ENCODE measurements at places on chromosomes 7 and 10. TPM values are rescaled to one million over a fixed set of nuclear protein-coding genes. Genes with fewer than 3 reads are reported as not detected.

The SLC16A9 gene
- total RNA-seq = 0.55 TPM

The CNTNAP2 gene
- total RNA-seq = 0.82 TPM

The BBIP1 gene
- 19.7 TPM for total RNA-seq

The UBE3C gene
- 62.9 TPM for total RNA-seq

The ADAM12 gene
- total RNA-seq = 0.55 TPM

The ELOVL3 gene
- total RNA-seq = not detected

The KCNIP2 gene
- 7.1 TPM for total RNA-seq

The CASTOR2 gene
- total RNA-seq = 14.4 TPM

The SH2B2 gene
- 9.8 TPM for total RNA-seq
